ENCODE measurements at places on chromosomes 13 and 19.

- no peak for DNase-seq
These were observed 11.5 kb downstream of the CUL4A start for GRCh38 chr13:113220877-113221276.

- peak; percentile 50 for DNase-seq
These were observed 867 bp downstream of the WBP4 start for GRCh38 chr13:41061914-41062837.

GRCh38 chr13:110876609-110877008 is 38.3 kb downstream of the ANKRD10 start:
- no peak for DNase-seq

GRCh38 chr13:81686877-81687276 is 1346.0 kb upstream of the SPRY2 start:
- no peak for DNase-seq

DNA sequence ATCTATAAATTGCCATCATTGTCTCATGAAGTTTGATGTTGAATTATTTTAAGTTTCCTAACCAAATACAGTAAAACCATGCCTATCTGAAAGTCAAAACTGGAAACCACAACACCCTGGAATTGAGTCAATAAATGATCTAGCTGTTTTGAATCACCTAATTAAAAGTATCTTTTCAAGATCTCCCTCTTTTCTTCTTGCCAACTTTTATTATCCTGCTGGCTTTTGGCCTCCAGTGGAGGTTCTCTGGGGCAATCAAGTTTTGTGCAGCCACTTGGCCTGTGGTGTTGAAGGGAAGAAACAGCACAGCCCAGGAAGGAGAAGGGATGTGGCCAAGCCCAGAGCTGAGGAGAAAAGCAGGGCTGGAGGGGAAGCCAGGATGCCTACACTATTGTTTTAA is 255.4 kb downstream of the COG6 start:
- no peak for DNase-seq

DNA sequence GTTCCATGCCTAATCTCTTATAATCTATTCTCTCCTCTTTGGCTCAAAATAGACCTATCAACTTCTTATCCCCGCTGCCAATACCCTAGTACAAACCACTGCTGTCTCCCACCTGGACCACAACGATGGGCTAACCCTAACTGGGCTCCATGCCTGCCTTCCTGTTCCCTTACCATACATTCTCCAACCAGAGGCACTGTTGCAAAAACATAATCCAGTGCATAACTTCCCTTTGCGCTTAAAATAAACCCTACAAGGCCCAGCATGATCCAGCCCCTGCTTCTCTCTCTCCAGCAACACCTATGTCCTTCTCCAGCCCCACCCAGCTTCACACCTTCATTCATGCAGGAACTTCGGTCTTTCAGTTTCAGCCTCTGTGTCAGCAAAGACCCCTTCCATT is 27.4 kb upstream of the CEBPA start:
- no peak for DNase-seq

GRCh38 chr13:43057653-43058317 is 34.4 kb downstream of the DNAJC15 start:
- DNase-seq, result peak; percentile 81

- DNase-seq, result no peak
These were observed 11.3 kb upstream of the RNASEH2B start for GRCh38 chr13:50898338-50898737.

DNA sequence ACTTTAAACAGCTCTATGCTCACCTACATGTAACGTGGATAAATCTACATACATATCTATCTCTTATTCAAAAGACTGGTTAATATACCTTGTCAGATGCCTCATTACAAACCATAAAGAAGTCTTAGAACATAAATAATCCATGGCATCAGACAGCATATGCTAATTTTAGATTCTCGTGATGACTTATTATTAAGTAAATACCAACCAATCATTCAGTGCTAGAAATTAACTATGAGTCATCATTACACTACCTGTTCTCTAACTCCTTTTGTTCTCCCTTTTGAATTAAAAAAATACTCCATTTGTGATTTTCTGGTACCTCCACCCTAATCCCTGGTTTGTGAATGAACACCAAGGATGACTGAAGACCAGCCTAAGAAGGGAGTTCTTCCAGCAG is 754.3 kb upstream of the ARGLU1 start:
- no peak for DNase-seq

GRCh38 chr13:112078216-112078615 is 11.3 kb downstream of the SOX1 start:
- no peak for DNase-seq

GRCh38 chr13:28684257-28684656 is 25.3 kb downstream of the POMP start:
- no peak for DNase-seq

DNA sequence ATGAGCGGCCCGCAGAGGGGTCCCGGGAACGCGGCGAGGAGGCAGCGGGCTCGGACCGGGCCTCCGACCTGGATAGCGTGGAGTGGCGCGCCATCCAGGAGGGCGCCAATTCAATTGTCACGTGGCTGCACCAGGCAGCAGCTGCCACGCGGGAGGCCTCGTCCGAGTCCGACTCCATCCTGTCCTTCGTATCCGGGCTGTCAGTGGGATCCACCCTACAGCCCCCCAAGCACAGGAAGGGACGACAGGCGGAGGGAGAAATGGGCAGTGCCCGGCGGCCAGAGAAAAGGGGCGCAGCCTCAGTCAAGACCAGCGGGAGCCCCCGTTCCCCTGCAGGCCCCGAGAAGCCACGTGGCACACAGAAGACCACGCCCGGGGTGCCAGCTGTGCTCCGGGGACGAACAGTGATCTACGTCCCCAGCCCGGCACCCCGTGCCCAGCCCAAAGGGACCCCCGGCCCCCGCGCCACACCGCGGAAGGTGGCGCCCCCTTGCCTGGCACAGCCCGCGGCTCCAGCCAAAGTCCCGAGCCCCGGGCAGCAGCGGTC is 10.7 kb downstream of the C19orf25 start:
- no peak for DNase-seq
